ENCODE measurements at places on chromosomes 4 and X. TPM values are rescaled to one million over a fixed set of nuclear protein-coding genes. Genes with fewer than 3 reads are reported as not detected.
A peak's percentile ranks its signal among the peaks of the same experiment; 100 is the strongest.

GRCh38 chr4:150133605-150134004, 55.4 kb downstream of the DCLK2 start:
- no peaks in the 10 kb centered on the region for H3K36me3 ChIP-seq
- H3K27ac ChIP-seq, result no peak overlapping the region
- H3K4me3 ChIP-seq, result no peak overlapping the region
- H3K4me1 ChIP-seq, result peaks cover 46% of the 10 kb centered on the region
- no peak for DNase-seq

- no peak for DNase-seq
- H3K36me3 ChIP-seq, result no peaks in the 10 kb centered on the region
- H3K4me1 ChIP-seq, result no peaks in the 10 kb centered on the region
Observed at GRCh38 chrX:34437586-34437985, 219.5 kb downstream of the TMEM47 start.

GRCh38 chr4:177119691-177120090, 190.0 kb upstream of the NEIL3 start:
- H3K27me3 ChIP-seq, result no peaks in the 10 kb centered on the region
- peak; percentile 58 for DNase-seq

DNA sequence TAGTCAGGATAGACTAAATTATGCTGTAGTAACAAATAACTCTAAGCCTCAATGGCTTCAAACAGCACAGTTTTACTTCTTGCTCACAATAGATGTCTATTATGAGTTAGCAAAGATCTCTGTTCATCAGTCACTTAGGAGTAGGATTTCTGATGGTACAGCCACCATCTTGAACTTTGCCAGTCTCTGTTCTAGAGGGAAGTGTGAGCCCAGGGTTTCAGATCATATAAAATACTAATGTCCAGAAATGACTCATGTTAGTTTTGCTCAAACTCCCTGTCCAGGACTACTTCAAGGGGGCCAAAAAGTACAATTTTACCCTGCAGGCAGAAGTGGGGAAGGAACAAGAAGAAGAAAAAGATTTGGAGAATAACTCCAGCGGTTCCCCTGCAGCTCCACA, 77.1 kb upstream of the LSM6 start:
- H3K27me3 ChIP-seq, result no peaks in the 10 kb centered on the region
- H3K4me1 ChIP-seq, result no peaks in the 10 kb centered on the region
- H3K27ac ChIP-seq, result no peak overlapping the region
- DNase-seq, result no peak
- H3K36me3 ChIP-seq, result no peaks in the 10 kb centered on the region
- H3K4me3 ChIP-seq, result no peak overlapping the region

- peaks cover 49% of the 10 kb centered on the region for H3K4me1 ChIP-seq
- no peaks in the 10 kb centered on the region for H3K27me3 ChIP-seq
- DNase-seq, result peak; percentile 64
- H3K36me3 ChIP-seq, result peaks cover 32% of the 10 kb centered on the region
- peak overlapping the region; percentile 80 for H3K4me3 ChIP-seq
Observed at GRCh38 chr4:121822796-121823504, 733 bp downstream of the CCNA2 start.

DNA sequence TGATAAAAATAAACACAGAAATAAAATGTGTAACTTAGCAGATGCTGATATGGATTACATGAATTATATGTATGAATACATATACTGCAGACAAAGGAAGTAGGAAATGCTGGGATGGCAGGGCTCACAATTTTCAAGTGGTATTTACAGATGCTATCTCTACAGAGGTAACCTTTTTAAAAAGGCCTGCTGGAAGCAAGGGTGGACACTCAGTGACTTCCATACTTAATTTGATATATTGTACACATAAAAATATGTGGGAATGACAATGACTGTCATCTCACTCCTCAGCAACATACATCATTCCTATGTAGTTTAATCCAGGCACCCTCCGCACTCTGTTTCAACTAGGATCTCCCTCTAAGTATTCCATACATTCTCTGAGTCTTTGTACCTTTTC, 452.9 kb downstream of the DTHD1 start:
- no peaks in the 10 kb centered on the region for H3K36me3 ChIP-seq
- H3K27me3 ChIP-seq, result no peaks in the 10 kb centered on the region
- H3K4me3 ChIP-seq, result no peak overlapping the region
- H3K4me1 ChIP-seq, result no peaks in the 10 kb centered on the region
- no peak for DNase-seq
- no peak overlapping the region for H3K27ac ChIP-seq

FGFR3 gene
- 0.97 TPM for total RNA-seq

SAP30 gene
- 4.4 TPM for total RNA-seq

FAM53A gene
- total RNA-seq, result 15.3 TPM

GPRIN3 gene
- total RNA-seq, result not detected

PABPC4L gene
- total RNA-seq, result under 0.01 TPM
